Activated naive CD8-positive, alpha-beta T cell treated with anti-CD3 and anti-CD28 coated beads, Interleukin-2, amount 50 U/mL, for 16 hours (primary cell): ENCODE measurements at places on chromosomes 7 and 10.

DNA sequence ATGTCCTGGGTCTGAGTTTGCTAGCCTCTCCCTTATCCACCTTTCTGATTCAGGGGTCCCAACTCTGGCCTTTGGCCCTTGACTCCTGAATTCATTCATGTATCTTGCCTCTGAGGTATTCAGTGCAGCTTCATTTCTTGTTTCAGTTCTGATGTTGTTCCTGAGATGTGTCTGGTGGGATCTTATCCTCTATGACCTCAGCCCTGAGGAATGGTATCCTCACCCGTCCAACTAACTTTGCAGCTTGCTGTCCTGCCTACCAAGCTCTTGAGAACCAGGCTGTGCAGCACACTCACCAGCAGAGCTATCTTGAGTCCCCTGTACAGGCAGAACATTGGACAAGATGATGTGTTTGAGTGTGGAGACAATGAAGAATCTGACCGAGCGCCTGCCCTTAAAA, 13.8 kb downstream of the SUFU start:
- no peak for DNase-seq

DNA sequence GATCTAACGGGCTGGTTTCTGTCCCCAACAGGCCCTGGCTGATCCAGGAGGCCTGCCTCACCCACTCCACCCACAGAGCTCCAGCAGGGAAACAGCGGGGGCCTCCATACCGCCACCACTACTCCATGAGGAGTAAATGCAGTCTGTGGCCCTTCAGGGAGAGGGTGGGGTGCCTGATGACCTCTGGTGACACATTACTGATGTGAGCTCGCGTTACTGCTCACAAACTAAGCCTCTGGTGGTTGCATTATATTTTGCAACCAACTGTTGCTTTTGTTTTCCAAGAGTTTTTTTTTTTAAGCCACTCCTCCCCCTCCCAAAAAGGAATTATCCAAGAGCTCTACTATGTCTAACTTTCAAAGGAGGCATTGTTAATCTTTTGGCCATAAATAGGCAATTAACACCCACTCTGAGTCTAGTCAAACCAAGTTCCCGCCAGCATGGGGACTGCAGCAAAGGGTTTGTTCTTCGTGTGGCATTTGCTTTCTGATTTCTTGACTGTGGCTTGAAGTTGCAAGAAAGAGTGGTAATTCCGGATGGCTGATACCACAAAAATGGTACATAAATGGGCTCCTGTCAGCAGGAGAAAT, 72.6 kb downstream of the FAM53B start:
- DNase-seq: no peak

GRCh38 chr7:37738321-37738720, 54.8 kb downstream of the GPR141 start:
- DNase-seq: no peak

- no peak for DNase-seq
Observed at GRCh38 chr7:80981405-80981804, 62.6 kb upstream of the SEMA3C start.

GRCh38 chr7:150340024-150340749, 1.2 kb downstream of the RARRES2 start:
- DNase-seq: no peak

GRCh38 chr10:22589851-22590514, 124.4 kb downstream of the PIP4K2A start:
- no peak for DNase-seq

DNA sequence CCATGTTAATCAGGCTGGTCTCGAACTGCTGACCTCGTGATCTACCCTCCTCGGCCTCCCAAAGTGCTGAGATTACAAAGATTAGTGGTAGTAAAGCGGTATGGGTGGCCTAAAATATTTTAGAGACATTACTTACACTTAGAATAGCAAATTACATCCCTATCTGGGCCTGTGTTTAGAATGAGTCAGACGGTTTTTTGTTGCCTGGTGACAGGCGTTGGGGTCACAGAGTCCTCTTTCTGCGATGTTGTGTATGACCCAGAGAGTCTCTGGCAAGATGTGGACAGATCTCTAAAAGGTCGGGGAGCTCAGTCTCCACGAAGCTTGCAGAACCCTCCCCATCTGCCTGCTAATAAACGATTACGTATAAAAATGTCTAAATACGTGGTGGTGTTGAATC, 39.6 kb upstream of the PRKCQ start:
- DNase-seq: no peak

GRCh38 chr10:71974489-71975021, 10.4 kb downstream of the CHST3 start:
- no peak for DNase-seq
